ENCODE measurements at places on chromosomes 11 and 22.

DNA sequence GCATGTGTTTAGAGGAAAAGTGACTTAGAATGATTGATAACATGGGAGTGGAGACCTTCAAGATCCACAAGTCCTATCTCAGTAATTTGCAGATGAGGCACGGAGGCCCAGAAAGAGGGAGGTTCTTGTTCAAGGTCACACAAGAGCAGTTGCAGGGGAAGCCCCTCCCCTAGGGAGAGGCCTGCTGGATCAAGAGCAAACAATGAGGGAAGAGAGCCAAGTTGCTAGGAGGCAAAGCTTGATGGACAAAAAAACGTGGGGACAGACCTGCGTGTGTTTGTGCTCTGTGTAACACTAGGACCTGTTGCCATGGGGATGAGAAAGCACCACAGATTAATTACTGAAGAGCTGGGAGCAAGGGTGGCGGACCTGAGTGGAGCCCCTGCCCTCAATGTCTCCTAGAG, 6.4 kb upstream of the MFRP start:
- no peak for DNase-seq

GRCh38 chr11:12435264-12435663, 57.9 kb downstream of the PARVA start:
- no peak for DNase-seq

GRCh38 chr11:134554861-134555260, 142.8 kb upstream of the B3GAT1 start:
- DNase-seq: no peak

GRCh38 chr22:42418811-42419242, 13.4 kb downstream of the NFAM1 start:
- DNase-seq: no peak

DNA sequence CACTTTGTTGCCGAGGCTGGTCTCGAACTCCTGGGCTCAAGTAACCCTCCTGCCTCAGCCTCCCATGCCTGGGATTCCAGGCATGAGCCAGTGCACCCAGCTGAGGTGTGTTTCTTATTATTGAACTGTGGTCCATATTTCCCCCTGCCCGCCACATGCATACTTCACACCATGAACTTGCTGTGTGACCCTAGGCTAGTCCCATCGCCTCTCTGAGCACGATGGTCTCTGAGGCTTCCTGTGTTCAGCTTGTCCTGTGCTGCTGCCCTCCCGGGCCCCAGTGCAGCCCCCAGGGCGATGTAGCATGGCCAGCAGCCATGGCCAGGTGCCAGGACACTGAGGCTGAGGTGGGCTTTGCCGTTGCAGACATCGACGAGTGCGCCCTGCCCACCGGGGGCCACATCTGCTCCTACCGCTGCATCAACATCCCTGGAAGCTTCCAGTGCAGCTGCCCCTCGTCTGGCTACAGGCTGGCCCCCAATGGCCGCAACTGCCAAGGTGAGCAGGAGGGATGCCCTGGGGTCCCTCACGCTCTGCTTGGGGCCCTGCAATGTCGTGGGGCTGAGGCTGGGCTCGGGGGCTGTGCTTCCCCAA, 45.7 kb downstream of the FBLN1 start:
- DNase-seq: no peak

DNA sequence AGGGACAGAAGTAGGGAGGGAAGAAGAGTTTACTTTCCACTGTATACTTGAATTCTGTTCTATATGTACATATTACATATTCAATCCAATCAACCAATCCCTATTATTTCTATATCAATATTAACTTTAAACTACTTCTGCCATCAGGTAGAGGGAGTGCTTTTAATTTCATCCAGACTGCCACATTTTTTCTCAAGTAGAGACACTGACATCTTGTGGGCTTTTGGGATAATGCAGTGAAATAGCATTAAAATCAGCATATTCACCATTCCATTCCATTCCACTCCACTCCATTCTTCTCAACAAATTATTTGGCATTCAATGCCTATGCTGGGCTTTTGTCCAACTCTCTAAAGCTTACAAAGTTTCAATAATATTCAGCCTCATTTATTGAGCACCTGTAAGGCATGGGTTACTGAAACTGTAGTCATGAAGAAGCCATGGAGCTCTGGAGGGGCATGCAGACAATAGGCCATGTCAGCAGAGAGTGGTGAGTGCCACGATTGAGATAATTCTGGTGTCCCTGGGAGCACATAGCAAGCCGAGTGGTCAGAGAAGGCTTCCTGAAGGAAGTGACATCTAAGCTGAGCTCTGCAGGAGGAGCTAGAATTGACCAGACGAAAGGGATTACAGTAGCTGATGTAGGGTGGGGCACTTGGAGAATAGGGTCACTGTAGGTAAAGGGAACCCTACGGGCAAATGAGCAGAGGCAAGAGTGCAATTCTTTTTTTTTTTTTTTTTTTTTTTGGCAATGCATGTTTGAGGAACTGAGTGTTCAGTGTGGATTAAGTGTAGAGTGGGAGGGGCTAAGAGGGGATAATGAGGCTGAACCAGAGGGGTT, 12.8 kb upstream of the CLPB start:
- no peak for DNase-seq

GRCh38 chr11:119615003-119615881, 113.8 kb downstream of the NECTIN1 start:
- no peak for DNase-seq

DNA sequence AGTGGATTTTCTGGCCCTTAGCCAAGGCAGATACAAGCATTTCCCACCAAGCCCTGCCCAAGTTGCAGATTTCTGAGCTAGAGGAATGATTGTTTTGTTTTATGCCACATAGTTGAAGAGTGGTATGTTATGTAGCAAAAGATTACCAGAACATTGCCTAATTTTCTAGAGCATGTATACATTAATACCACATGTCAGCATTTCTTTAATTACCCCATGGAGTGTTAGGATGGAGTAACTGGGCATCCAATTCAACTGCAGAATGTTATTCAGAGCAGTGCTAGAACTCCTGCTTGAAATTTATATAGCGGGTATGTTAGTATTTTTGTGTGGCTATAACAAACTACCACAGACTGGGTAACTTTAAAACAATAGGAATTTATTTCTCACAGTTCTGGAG, 24.4 kb upstream of the CYP2R1 start:
- DNase-seq: no peak

- no peak for DNase-seq
These were observed 32.3 kb upstream of the ME3 start for GRCh38 chr11:86704710-86705109.
